ENCODE measurements at places on chromosomes 2 and 18. TPM values are rescaled to one million over a fixed set of nuclear protein-coding genes. Genes with fewer than 3 reads are reported as not detected.
A peak's percentile ranks its signal among the peaks of the same experiment; 100 is the strongest.

DNA sequence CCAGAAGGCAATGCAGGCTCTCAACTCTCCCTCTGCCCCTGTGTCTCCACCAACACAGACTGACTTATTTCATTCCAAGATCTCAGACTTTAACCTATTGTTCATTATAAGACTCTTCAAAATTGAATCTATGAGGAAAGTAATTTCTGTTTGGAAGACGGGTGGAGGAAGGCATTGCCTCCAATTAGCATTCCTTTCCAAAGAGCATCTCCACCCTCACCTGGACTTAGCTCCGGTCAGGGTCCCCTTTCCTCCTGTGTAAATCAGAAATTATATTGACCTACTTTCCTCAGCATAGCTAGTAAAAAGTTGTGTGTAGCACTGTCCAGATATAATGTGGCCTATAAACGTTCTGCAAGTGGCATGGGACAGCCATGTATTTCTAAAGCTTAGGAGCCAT, 230.4 kb upstream of the ACVR2A start:
- no peak for DNase-seq

DNA sequence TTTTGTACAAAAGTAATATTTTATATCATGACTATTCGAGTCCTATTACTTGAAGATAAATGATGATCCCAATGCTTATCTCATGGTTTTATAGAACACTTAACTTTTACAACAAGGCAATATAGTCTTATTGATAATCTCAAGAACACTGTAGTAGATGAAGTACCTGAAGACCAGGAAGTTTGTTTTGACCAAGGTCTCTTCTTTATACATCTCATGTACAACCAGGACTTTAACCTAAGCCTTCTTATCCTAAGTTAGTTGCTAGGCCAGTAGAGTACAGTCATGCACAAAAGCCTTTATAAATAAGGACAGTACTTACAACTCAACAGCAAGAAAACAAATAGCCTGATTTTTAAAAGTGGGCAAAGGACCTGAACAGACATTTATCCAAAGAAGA, 147.7 kb upstream of the NOSTRIN start:
- DNase-seq, result no peak

DNA sequence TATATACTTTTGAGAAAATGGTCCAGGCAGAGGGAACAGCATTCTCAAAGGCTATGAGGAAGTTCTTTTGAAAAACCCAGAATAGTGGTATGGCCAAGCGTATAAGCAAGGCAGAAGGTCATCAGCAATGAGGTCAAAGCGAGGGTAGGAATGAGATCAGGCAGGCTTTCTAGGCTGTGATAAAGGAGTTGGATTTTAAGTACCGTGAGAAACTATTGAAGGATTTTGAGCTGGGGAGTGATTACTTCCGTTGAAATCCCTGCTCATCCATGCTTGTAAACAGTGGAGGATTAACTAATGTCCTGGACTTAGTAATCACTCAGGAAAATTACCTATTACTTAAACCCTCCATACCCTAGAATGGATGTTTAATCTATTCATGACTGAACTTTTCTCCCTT, 50.2 kb downstream of the EMILIN2 start:
- DNase-seq, result no peak

GRCh38 chr2:12918835-12919445, 202.2 kb downstream of the TRIB2 start:
- peak; percentile 61 for DNase-seq

GRCh38 chr18:78596794-78597345, 382.7 kb upstream of the SALL3 start:
- DNase-seq, result no peak

PKDCC gene
- 43.5 TPM for total RNA-seq

DNMT3A gene
- total RNA-seq, result 17.5 TPM
